Renal cortex interstitium (tissue), 15 donors: ENCODE measurements at places on chromosomes 1 and 21. TPM values are rescaled to one million over a fixed set of nuclear protein-coding genes. Genes with fewer than 3 reads are reported as not detected.

Gene RNF223
- polyA plus RNA-seq: 0.39 TPM

Gene LRP8
- 6.9 TPM for polyA plus RNA-seq

DNA sequence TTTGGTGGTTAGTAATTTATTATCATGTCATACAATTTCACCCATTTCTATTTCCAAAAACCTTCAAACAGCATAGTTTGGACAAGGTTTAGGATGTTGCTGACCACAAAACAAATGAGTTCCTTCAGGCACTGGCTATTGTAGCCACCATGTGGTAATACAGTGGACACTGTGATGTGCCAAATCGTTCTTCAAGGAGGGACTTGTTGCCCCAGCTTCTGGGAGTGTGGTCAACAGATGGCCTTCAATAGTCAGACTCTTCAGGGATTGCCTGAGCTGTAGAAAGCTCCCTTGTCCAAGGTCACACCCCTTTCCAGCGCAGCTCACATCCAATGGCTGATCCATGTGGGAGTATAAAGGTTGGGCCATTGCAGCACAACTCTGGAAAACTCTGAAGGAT, 2.6 kb downstream of the PDE4B start:
- DNase-seq: no peak

GRCh38 chr21:37227071-37228002, 39.8 kb downstream of the VPS26C start:
- DNase-seq: no peak

- DNase-seq: peak; percentile 33
These were observed 532 bp downstream of the ERO1B start for GRCh38 chr1:236281198-236281653.
